ENCODE measurements at places on chromosomes 2 and 18. TPM values are rescaled to one million over a fixed set of nuclear protein-coding genes. Genes with fewer than 3 reads are reported as not detected.

TWIST2 gene
- 15.7 TPM for polyA plus RNA-seq

FOXD4L1 gene
- 0.02 TPM for polyA plus RNA-seq

ACOXL gene
- polyA plus RNA-seq: not detected

CD302 gene
- polyA plus RNA-seq: 12.3 TPM

LYG2 gene
- polyA plus RNA-seq: not detected

PRKCE gene
- polyA plus RNA-seq: 16.7 TPM

DSG4 gene
- not detected for polyA plus RNA-seq

AGFG1 gene
- 139 TPM for polyA plus RNA-seq

ALPI gene
- polyA plus RNA-seq: not detected

DNA sequence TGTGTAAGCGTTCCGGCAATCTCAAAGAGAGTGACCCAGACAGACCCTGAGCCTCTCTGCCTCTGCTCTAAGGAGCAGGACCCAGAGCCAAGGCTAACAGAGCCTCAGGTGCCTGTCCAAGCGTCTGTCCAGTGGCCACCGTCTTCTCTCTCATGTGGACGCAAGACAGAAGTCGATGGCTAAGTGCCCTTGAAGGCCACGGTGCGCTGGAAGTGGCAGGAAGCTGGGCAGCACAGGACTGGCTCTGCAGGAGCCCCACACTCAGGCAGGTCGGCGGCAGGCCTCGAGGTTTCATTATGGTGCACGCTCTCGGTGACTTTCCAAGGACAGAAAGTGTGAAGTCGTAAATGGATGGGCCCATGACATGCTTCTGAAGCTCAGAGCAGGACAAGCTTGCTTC, 49.1 kb downstream of the HDAC4 start:
- DNase-seq: no peak

DNA sequence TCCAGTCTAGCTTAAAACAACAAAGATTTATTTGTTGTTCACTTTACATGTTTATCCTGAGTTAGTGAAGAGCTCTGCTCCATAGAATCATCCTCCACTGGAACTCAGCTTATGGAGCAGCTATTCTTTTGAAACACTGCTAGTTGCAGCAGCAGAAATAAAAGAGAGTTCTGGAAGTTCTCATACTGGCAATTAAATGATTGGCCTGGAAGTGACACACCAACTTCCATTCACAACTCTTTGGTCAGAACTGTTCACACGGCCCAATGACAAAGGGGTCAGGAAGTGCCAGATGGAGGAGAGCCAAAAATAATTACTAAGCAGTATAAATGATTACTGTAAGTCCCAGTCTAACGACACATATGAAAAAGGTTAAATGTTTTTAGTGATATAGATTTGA, 39.1 kb downstream of the FBXO11 start:
- no peak for DNase-seq

GRCh38 chr2:231554748-231555545, 24.7 kb upstream of the NMUR1 start:
- DNase-seq: peak; percentile 13

- DNase-seq: no peak
Measured at GRCh38 chr2:3464401-3465005, 54.8 kb downstream of the ADI1 start.

GRCh38 chr2:201500534-201500933, 49.0 kb downstream of the STRADB start:
- peak; percentile 13 for DNase-seq

DNA sequence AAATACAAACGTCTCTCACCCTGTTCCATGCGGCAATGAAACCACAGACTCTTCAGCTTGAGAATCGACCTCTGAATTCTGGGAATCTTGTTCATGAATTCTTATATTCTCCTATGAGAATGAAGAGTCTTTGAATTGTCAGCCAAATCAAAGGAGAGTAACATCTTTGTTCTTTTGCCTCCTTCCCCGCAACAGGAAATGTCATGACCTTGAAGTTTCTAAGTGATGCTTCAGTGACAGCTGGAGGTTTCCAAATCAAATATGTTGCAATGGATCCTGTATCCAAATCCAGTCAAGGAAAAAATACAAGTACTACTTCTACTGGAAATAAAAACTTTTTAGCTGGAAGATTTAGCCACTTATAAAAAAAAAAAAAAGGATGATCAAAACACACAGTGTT, 21.8 kb downstream of the TNFAIP6 start:
- DNase-seq: no peak

GRCh38 chr2:118923371-118923770, 18.6 kb upstream of the MARCO start:
- no peak for DNase-seq

GRCh38 chr2:20722592-20723240, 55.8 kb downstream of the GDF7 start:
- DNase-seq: no peak

- no peak for DNase-seq
Measured at GRCh38 chr2:109178968-109179367, 50.0 kb downstream of the SH3RF3 start.

DNA sequence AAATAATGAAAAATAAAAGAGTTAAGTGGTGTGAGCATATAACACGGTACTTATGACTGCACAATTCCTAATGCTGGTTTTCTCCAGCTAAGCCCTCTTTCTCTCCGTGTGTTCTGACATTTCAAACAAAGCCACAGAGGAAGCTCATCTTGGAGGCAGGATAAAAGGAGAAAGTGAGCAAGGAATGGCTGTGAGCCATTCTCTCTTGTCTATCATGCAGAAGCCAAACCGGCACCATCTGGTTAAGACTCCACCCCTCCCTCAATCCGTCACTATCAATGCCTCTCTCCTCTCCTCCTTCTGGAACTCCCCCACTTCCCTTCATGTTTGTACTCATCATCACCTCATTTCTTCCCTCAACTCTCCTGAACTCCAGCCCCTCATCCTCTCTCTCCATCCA, 210.4 kb downstream of the TMEM163 start:
- no peak for DNase-seq

- DNase-seq: no peak
Measured at GRCh38 chr18:13614641-13615288, 111.6 kb downstream of the FAM210A start.

GRCh38 chr2:24021122-24021998, 11.5 kb downstream of the MFSD2B start:
- no peak for DNase-seq

DNA sequence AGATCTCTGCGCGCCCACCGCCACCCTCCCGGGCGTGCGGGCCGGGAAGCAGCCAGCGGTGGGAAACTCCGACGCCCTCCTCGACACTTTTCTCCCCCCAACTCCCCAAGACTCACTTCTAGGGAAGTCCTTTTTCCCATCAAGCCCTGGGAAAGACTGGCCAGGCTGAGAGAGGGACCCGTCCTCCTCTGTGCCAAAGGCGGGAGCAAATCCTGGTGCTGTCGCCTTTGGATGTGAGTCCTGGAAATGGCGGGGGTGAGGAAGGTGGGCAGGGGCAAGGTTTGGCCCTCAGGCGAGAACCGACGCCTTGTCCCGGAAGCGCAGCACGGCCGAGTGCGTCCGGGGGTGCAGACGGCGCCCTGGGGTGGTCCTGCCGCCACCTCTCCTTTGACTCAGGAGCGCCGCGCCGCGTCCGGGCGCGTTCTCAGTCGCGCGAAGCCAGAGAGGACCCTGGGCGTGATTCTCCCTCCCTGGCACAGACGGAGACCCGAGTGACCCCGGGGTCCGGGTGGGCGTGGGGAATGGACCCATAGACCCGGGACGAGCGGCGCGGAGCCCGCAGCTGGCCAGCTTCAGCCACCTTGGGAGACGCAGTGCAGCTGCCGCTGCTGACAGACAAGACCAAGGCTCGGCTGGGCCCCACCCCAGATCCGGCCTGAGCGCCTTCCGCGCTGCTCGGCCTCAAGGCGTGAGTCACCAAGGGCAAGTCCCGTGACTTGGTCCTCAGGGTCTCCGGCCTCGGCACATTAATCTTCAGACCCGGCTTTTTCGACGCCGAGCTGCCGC, 3.5 kb upstream of the LBX2 start:
- peak; percentile 58 for DNase-seq

- DNase-seq: no peak
Measured at GRCh38 chr2:181124497-181124896, 144.1 kb downstream of the UBE2E3 start.

DNA sequence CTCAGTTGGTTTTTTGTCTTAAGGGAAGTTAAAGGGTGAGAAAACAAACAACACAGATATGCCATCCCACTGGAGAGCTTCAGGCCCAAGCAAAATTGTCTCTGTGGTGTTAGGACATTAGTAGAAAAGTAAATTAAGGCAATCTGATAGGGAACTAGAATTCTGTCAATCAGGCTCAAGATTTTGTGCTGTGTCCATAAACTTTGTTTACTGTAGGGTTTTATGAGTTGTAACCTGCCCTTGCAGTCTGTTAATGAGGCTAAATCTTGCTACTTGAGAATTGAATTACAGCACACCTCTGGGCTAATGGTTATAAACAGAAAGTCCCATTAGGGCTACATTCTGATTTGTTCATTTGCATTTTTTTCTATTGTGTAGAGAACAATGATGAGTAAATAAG, 78.0 kb upstream of the OTX1 start:
- no peak for DNase-seq

- DNase-seq: no peak
Measured at GRCh38 chr2:211351987-211352386, 795.6 kb downstream of the CPS1 start.

GRCh38 chr2:43073401-43073825, 153.0 kb downstream of the ZFP36L2 start:
- DNase-seq: no peak

- DNase-seq: no peak
Measured at GRCh38 chr2:56192664-56193305, 9.0 kb downstream of the CCDC85A start.

GRCh38 chr18:48693625-48694262, 154.9 kb downstream of the CTIF start:
- no peak for DNase-seq

DNA sequence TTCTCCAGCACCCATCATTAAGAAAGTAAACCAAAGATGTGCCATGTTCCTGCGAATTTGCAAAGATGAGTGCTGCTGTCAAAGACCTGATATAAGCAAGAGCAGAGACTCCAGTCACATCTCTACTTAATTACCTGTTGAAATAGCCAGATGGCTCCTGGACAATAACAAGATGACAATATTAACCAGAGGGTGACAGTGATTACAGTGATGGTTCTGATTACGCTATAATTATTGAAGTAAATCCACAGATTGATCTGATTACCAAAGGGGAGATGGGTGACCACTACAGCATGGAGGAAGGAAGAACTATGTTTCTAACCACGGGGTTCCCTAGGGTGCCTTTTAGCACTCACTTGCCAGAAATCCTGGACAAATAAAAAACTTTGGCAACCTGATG, 36.5 kb upstream of the AFF3 start:
- no peak for DNase-seq

All from AG04450 (cell line).